ENCODE measurements at places on chromosomes 3 and 15. TPM values are rescaled to one million over a fixed set of nuclear protein-coding genes. Genes with fewer than 3 reads are reported as not detected.

PSTPIP1 gene
- total RNA-seq = 7.9 TPM

CPNE4 gene
- total RNA-seq = 1.5 TPM

NUP210 gene
- total RNA-seq = 6.0 TPM

TAGLN3 gene
- not detected for total RNA-seq

SHQ1 gene
- total RNA-seq = 12.3 TPM

ACKR2 gene
- 9.2 TPM for total RNA-seq

CACNA1D gene
- 29.1 TPM for total RNA-seq

CHRNA5 gene
- total RNA-seq = 0.48 TPM

SLC30A4 gene
- total RNA-seq = 69.3 TPM

ZDHHC19 gene
- total RNA-seq = not detected

CASR gene
- total RNA-seq = not detected

IL5RA gene
- 0.95 TPM for total RNA-seq

IGF1R gene
- 49.4 TPM for total RNA-seq

PRR20G gene
- not detected for total RNA-seq

GOLGA8T gene
- total RNA-seq = not detected

HDC gene
- total RNA-seq = not detected

PDCD10 gene
- total RNA-seq = 99.6 TPM

CLDN18 gene
- total RNA-seq = not detected

OR5H15 gene
- not detected for total RNA-seq

C3orf49 gene
- not detected for total RNA-seq

MASP1 gene
- 45.2 TPM for total RNA-seq

CTXND1 gene
- 0.14 TPM for total RNA-seq

NSMCE3 gene
- total RNA-seq = 2.2 TPM

TSEN2 gene
- total RNA-seq = 20.9 TPM
